ENCODE measurements at places on chromosomes 12 and 14.

DNA sequence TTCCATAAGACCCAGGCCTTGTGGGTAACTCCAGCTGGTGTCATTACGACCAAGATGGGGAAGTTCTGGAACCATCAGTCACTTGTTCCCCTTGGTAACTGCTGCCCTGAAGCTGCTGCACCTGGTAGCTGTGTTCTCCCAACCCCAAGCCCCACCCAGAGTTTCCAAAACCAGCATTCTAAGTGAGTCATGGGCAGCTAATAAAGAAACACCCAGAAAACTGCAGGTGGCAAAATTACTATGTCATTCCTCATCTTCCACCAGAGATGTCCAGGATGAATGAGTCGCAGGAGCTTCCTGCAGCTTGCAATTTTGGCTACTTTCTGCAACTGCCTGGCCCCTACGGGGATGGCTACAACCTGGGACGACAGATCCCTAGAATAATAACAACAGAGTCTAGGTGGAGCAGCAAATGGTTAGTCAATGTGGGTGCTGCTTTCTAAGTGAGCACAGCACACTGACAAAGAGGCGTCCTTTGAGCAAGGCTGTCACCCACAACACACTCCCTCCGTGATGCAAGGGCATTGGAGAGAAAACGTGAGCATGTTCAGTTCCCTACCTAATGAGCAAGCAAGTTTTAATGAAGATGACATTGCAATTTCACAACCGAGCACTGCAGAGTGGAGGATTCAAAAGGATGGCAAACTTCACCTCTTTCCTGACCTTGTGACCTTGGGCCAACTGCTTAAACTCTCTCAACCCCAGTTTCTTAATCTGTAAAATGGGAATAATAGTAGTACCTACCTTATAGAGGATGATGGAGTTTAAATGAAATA, 301.4 kb upstream of the NOS1 start:
- DNase-seq = peak; percentile 62

GRCh38 chr12:66688846-66689439, 10.1 kb upstream of the GRIP1 start:
- peak; percentile 55 for DNase-seq

DNA sequence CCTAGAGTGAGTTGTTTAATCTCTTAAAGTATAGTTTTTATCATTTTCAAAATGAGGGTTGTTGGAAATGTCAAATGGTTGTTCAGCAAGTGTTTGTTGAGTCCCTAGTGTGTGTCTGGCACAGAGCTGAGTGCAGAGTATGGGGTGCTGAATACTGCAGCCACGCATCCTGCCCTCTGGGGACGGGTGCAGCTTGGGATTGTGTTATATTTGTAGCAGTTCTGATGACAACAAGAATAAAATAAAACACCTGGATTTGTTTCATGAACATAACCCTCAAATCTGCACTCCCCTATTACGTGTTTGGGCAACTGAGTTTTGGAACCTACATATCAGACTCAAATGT, 127.9 kb downstream of the CACNA1C start:
- DNase-seq = no peak

DNA sequence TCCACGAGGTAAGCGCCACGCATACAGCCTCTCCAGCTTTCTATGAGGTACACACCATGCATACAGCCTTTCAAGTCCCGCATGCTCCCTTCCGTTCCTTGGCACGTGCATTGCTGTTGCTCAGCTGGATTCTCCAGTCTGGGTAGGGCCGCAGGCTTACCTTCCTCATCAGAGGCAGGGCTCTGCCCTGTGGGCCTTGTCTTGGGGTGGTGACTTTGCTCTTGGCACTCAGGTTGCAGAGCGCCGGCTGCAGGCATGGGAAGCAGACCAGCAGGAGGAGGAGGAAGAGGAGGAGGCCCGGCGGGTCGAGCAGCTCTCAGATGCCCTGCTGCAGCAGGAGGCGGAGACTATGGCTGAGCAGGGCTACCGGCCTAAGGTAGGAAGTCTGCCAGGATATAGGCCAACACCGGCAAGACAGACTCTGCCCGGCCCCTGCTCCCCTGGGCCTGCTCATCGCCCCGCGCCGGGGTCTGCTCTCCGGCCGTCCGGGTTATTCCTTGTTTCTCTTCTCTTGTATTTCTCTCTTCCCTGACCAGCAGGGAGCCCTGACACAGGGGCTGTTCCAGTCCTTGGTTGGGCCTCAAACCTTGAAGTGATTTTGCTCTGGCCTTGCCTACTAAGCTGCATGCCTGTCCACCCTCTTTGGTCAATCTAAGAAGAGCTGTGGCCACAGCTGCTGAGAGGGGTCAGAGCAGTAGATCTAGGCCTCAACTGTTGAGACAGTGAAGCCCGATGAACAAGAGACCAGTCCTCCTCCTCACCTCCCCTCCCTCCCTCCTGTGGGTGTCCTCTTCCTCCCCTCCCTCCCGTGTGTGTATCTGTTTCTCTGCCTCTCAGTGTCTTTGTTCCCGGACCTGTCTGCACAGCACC, 15.3 kb downstream of the TCHP start:
- DNase-seq = no peak

DNA sequence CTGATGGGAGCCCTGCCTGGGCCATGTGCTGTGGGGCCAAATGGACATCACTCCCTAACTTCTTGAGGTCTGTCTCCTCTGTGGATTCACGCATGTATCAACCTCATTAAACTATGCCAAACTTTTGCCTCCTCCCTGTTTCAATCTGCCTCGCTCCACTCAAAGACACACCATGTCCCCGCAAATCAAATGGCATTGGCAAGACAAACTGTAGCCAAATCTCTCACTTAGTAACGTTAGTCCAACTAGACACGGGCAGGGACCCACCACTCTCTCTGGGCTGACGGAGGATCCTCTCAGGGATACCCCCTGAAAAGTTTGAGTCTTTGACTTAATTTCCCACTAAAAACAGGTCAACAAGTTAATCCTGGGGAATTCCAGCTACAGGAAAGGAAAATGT, 8.0 kb downstream of the ZBTB39 start:
- no peak for DNase-seq

DNA sequence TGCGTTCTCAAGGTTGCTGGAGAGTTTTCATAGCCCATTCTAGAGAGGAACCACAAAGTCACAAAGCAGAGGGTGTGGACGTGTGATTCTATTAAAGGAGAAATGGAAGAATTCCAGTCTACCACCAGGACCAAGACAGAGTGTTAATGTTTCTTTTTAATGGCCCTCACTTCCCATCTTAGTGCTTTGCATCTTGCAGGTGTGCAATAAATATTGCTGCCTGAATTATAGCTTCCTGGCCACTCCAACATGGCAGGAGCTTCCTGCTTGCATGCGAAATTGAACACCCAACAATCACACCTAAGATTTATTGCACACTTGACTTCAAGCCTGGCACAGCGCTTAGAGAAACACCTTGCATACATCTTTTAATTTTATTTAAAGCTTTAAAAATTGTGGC, 22.4 kb upstream of the PPP1CC start:
- no peak for DNase-seq

GRCh38 chr14:33477797-33478196, 473.1 kb downstream of the EGLN3 start:
- no peak for DNase-seq

DNA sequence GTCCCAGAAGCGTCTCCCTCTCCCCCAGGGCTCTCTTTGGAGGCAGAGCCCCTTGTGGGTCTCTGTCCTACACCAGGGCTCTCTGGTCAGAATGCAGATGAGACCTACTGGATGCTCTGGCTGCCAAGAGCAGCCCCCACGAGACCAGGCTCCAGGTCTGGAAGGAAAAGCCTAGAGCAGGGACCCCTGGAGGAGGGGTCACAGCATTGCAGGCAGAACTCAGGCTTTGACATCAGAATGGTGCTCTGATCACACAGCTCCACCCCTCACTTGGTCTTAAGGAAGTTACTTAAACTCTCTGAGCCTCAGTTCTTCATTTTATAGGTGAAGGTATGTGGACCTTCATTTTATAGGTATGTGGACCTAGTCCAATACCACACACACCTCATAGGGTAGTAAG, 83.1 kb downstream of the ARL6IP4 start:
- DNase-seq = no peak

- DNase-seq = no peak
Observed at GRCh38 chr12:18340786-18341185, 79.5 kb downstream of the PIK3C2G start.

- DNase-seq = no peak
Observed at GRCh38 chr12:79317179-79317847, 373.5 kb downstream of the PAWR start.

- no peak for DNase-seq
Observed at GRCh38 chr14:105496831-105497591, 6.0 kb downstream of the TEDC1 start.

DNA sequence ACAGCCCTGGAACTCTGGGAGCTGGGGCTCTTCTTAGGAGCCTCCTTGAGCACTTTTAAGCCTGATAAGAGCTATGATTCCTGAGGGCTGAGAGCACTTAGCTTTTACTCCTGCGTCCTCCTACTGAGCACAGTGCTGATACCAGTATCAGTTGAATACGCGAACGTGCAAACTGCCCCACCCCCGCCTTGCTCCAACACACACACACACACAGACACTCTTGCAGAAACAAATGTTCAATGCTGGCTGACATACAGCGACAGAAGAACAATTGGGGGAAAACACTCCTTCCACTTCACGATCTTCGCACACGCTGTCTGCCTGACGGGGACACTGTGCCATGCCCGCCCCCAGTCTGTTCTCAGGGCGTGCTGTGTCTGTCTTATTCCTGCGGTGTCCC, 57.2 kb upstream of the DLK1 start:
- DNase-seq = no peak

DNA sequence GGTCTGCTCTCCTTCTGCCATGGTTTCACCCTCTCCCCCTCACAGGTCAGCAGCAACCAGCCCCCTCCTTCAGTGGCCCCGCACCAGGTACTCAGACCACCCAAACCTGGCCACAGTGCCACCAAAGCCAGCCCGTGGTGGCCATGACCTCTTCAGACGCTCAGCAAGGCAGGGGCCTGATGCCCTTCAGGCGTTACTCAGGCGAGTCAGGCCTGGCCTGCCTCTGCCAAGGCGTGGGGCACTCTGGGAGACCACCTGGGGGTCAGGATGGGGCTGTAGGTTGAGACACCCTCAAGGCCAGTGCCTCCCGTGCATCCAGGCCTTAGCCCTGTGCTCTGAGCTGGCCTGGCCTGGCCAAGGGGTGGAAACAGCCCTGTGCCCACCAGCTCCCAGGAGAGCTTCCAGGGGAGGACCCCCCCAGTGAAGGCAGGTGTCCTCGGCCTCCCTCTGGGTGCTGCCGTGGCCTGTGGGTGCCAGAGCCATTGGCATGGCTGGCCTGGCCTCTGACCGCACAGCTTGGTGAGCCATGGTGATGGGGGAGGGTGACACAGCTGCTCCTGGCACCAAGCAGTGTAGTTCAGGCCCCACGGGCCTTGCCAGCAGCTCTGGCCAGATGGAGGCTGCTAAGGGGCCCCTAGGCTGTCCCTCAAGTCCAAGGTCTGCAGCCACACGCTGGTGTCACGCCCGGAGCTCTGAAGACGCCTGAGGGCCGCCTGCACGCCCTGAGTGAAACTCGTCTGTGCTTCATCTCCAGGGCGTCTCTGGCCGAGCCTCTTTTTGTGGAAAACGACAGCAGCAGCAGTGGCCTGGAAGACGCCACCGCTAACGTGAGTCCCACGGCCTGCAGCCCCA, 15.1 kb downstream of the XRCC3 start:
- DNase-seq = no peak

- no peak for DNase-seq
Observed at GRCh38 chr14:99231161-99231849, 40.7 kb downstream of the BCL11B start.

DNA sequence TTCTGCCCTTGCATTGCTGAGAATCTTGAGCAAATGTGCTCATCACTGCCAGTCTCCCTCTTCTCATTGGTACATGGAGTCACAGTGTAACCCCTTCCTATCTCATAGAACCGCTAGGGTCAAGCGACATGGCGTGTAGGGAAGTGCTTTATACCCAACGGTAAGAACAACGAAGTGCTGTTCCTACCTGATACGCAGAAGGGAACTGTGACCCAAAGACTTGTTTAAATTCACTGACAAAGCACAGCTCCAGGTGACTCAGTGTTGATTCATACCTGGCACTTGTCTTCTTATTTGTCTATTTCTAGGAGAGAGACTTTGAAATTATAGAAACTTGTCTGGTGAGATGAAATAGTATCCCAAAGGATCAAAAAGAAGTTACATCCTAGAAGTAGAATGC, 53.7 kb downstream of the FBXL14 start:
- peak; percentile 49 for DNase-seq

GRCh38 chr14:21988413-21988812, 314.8 kb upstream of the OR4E1 start:
- no peak for DNase-seq

GRCh38 chr12:93767524-93767863, 90.3 kb downstream of the CRADD start:
- no peak for DNase-seq

DNA sequence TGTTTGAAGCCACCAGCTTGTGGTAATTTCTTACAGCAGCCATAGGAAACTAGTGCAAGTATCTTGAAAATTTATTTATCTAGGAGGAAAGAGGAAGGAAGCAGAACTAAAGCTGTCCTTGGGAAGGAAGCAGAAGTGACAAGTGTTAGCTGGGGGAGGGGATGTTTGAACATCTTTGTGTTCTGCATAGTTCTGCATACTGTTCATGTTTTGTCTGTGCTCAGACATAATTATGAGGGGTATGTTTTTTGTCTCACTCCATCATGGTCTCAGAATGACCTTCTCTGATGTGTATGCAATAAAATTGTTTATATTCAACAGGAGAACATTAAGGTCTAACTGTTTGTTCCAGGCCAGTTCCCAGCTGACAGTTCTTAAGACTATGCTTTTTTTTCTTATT, 606.5 kb downstream of the GALC start:
- no peak for DNase-seq

- peak; percentile 76 for DNase-seq
Observed at GRCh38 chr12:124913474-124914391, 717 bp downstream of the UBC start.

GRCh38 chr14:105554022-105554421, 27.6 kb downstream of the TMEM121 start:
- DNase-seq = no peak

DNA sequence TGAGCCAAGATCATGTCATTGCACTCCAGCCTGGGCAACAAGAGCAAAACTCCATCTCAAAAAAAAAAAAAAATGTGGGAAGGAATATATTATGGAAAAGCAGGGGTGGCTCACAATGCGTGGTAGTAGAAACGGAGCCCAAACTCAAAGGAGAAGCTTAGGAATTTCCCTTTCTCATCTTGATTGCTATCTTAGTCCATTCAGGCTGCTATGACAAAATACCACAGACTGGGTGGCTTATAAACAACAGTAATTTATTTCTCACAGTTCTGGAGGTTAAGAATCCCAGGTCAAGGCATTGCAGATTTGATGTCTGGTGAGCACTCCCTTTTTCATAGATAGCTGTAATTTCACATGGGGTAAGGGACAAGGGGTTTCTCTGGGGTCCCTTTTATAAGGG, 153.8 kb upstream of the KRR1 start:
- DNase-seq = peak; percentile 70

- no peak for DNase-seq
Observed at GRCh38 chr14:32666308-32666707, 272.4 kb upstream of the NPAS3 start.

DNA sequence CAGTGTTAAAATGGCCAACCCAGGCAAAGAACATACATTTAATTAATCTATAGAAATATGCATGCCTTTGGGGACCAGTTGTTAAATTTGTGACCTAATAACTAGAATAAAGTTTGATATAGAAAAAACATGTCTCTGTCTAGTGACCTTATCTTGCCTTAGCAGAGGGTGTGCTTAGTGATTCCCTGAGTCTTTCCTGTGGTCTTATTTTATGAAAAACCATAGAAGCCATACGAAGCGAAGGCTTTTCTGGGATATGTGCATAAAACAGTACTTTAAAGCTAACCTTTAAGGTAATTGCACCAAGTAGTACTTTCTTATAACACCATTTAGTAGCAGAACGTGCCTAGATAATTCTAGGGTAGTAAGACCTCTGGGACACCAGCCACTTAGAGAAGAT, 379.4 kb downstream of the ZFP36L1 start:
- no peak for DNase-seq

All from Caki2 (cell line).